NCI-H748 treated with DMSO at 0.1 percent for 48 hours (cell line): ENCODE measurements at places on chromosomes 16 and 17.
A peak's percentile ranks its signal among the peaks of the same experiment; 100 is the strongest.

GRCh38 chr17:54909766-54910165 lies 9.1 kb downstream of the TOM1L1 start:
- DNase-seq = no peak

DNA sequence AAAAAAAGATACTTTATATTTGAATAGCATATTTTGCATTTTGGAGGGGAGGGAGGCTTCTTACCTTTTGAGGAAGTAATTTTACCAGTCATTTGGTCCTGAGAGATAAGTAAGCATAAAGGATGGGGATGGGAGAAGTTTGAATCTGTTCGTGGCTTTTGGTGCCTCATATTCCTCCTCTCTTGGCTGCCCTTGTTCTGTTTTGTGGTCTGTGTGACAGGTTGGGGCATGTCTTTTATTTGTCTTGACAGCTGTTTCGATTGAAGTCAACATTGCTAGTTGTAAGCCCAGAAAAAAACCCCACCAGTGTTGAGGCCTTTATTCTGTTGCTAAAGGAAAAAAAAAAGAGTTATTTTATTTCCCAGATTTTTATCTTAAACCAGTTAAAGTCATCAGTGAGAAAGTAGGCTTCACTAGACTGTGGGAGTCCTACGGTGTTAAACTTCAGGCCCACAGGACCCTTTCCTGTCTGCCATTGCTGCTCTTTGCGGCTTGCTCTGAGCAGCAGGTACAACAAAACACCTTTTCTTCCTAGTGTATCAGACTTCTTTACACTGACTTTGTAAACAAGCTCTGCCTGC lies 11.4 kb downstream of the SLC7A6 start:
- DNase-seq = no peak

GRCh38 chr17:79788989-79789942 lies 7.6 kb downstream of the CBX8 start:
- no peak for DNase-seq

DNA sequence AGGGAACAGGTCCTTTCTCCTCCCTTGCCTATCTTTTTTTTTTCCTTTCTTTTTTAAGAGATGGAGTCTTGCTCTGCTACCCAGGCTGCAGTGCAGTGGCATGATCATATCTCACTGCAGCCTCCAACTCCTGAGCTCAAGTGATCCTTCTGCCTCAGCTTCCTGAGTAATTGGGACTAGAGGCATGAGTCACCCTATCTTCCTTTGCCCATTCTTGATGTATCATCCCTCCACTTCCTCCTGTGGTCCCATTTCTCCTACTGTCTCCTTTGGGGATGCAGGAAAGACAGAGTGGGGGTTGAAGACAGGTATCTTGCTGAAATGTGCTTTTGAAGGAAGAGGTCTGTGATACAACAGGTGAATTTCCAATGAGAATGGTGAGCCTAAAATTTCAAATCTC lies 5.5 kb downstream of the MYO19 start:
- DNase-seq = no peak

DNA sequence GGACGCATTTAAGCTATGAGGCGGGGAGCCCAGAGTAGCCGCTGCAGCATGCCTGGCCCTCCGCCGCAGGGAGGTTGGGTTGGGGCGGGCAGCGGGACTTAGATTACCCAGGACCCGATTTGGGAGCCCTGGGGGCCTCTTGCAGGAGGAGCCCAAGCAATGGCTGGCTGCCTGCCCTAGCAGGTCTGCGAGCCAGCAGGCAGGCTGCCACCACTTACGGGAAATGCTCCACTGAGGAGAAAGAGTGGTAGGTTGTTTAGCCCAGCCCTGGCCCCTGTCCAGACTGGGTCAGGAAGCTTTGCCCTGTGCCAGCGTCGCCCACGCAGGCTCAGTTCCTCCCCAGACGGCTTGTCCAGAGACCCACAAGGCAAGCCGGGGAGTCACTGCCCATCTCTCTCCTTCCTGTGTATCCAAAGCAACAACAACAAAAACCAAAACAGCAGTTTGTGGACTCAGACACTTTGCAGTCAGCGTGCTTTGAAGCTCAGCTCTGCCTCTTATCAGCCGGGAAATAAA lies 10.3 kb upstream of the TVP23A start:
- no peak for DNase-seq

DNA sequence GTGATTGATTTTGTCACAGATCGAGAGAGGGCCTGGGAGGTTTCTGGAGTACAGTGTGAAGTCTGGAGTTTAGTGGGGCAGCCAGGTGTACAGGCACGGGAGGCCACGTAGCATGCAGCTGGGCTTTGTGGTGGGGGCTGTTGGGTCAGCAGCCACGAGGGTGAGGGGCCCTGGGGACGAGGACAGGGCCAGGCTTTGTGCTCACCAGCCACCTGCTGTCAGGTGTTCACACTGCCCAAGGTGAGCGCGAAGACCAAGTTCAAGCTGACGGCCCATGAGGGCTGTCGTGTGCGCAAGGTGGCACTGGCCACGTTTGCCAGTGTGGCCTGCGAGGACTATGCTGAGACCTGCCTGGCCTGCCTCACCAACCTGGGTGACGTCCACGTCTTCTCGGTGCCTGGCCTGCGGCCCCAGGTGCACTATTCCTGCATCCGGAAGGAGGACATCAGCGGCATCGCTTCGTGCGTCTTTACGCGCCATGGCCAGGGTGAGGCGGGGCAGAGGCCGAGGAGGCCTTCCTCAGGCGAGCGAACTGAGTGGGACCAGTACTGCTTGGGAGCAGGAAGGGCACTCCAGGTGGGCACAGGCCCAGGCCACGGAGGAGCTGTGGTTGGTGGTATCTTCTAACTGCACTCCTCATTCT lies 15.9 kb downstream of the LLGL1 start:
- DNase-seq = no peak

- no peak for DNase-seq
These were observed 2.2 kb downstream of the ACBD4 start for GRCh38 chr17:45137561-45138305.

DNA sequence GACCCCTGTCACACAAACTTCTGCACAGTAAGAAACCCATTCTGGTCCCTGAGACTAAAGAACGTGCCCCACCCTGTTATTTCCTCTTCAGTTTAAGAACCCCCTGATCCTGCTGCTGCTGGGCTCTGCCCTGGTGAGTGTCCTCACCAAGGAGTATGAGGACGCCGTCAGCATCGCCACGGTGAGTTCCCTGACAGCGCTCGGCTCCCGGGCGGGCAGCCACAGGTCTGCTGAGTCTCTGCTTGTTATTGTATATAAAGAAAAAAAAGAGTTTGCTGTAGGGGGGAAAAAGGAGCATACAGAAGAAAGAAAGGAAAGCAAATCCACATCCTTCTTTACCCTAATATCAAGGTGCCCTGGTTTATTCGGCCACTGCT lies 40.0 kb downstream of the ATP2C2 start:
- no peak for DNase-seq

GRCh38 chr16:3762107-3762750 lies 44.9 kb upstream of the TRAP1 start:
- no peak for DNase-seq

GRCh38 chr17:77287432-77288068 lies 146.8 kb downstream of the SEC14L1 start:
- DNase-seq = no peak

- DNase-seq = no peak
These were observed 34.4 kb downstream of the HAPSTR1 start for GRCh38 chr16:9125658-9126505.

DNA sequence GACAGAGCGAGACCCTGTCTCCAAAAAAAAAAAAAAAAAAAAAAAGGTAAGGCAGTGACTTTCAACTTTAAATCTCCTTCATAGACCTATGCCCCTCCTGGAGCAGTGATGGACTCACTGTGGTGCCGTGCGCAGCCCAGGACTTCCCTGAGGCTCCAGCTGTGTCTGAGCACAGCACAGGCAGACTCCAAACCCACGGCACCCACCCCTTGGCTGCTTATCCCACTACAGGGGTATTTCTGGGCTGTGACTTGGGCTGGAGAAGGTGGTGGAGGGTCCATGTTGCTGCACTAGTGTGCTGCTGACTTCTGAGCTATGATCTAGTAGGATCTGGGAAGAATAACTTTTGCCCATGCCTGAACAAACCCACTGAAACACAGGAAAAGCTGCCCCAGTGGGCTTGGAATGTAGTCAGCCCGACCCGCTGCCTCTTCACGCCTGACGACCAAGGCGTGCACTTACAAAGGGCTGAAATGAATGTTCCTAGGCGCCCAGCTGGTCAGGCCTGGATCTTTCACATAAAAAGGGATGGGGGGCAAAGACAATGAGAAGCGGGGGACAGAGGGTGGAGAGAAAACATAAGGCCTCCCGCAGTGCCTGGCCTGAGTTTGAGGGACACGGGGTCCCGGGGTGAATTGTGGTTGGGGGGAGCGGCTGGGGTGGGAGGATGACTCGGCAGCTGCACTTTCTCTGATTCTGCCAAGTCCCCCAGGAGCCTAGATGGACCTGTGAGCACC lies 83.0 kb downstream of the IRF8 start:
- no peak for DNase-seq

DNA sequence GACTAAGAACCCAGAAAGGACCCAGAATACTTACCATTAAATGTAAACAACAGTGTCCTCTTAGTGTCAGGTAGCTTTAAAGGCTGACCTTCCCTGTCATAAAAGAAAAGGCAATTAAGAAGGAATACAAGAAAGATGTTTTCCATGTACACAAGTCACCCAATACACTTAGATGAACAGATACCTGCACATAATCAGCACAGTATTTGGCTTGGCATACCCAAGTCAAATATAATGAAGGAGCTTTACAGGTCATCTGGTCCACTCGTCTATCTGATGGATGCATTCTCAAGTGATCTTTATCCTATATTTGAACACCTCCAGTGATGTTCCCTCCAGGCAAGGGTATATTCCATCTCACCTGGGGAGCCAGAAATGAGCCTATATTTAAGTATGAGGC lies 11.1 kb upstream of the STRADA start:
- DNase-seq = no peak

DNA sequence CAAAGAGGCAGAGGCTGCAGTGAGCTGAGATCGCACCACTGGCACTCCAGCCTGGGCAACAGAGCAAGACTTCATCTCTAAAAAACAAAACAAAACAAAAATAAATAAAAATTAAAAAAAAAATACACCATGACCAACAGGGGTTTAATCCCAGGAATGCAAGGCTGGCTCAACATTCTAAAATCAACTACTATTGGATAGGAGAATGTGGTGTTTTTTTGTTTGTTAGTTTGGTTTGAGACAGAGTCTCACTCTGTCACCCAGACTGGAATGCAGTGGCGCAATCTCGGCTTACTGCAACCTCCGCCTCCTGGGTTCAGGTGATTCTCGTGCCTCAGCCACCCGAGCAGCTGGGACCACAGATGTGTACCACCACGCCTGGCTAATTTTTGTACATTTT lies 19.9 kb downstream of the GFOD2 start:
- DNase-seq = no peak

DNA sequence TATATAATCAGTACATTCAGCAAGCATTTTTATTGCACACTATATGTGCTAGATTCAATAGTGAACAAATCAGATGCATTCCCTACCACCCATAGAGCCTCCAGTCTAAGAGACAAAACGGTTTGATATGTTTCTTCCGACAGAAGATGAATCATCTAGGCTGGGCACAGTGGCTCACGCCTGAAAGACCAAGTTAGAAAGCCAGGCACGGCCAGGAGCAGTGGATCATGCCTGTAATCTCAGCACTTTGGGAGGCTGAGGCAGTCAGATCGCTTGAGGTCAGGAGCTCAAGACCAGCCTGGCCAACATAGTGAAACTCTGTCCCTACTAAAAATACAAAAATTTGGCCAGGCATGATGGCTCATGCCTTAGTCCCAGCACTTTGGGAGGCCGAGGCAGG lies 18.3 kb upstream of the COPRS start:
- no peak for DNase-seq

DNA sequence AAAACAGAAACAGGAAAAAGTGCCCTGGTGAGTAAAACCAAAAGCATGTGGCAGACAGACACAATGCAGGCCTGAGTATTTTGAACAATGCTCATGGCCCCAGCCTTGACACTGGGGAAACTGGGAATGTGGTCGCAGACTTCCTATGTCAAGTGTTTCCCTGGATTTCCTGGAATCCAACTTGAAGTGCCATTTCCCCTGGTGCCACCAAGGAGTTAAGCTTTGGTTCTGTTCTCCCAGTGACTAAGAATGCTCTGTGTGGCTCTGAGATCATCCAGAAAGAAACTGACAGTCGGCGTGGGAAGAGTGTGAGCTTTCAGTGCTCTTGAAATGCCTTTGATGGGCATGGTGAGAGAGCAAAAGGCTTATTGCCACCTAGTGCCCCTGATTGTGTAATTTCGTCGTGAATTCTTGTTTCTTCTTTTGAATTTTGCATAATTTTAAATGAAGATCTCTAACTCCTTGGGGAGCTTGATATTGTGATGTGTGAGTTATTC lies 96.0 kb downstream of the YPEL2 start:
- DNase-seq = no peak

DNA sequence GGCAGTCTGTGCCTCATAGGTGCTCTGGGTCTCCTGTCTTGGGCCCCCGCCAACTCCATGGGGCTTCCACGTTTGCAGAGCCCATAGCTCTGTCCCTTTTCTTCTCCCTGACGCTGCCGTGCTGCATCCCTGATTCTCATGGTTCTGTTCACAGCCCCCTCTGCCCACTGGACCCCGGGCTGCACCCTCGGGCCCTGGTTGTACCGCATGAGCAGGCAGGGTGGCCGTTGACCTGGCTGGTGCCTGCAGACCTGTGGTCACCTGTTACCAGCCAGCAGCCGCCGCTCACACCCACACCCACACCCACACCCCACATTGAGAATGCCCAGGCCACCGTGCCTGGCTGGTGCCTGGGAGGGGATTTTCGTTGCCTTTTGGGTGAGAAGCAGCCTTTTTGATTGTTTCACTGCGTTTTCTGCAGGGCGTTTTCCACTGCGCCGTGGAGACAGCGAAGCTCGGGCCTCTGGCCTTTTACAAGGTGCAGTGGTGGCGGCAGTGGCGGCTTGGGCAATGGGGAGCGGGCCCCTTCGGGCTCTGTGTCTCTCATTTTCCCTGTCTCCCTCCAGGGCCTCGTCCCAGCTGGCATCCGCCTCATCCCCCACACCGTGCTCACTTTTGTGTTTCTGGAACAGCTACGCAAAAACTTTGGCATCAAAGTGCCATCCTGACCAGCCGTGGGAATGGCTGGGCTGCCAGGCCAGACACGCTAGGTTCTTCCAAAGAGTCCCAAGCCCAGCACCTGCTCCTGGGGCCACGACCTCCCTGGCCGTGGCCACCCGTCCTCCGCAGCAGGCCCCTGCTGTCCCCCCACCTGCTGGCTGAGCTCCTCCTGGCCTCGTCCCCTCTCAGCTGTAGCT lies 7.6 kb downstream of the SLC25A10 start:
- DNase-seq = no peak

GRCh38 chr16:9713156-9713555 lies 469.1 kb downstream of the GRIN2A start:
- DNase-seq = no peak

GRCh38 chr17:1484676-1485422 lies 7.6 kb downstream of the MYO1C start:
- peak; percentile 47 for DNase-seq

GRCh38 chr17:35912339-35912912 lies 18.1 kb downstream of the RDM1 start:
- DNase-seq = no peak
